Cardiac muscle cell (in vitro differentiated cells and primary cell): ENCODE measurements at places on chromosomes 1 and 21. TPM values are rescaled to one million over a fixed set of nuclear protein-coding genes. Genes with fewer than 3 reads are reported as not detected.

DNA sequence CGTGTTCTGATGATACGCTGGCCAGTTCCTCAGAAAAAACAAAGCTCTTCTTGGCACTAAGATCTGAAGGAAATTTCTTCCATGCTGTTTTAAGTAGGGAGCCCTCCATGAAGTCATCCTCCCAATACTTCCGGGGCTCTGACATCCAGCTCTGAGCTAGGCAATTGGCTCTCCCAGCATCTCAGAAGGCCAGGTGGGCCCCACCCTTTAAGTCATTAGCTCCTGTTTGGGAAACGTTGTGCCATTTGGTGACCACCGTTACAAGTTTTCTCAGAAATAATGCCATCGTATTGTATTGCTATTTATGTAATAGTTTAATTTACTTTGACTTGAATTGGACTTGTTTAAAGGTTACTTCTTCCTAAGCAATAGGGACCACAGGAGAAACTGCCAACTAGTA lies 130.3 kb upstream of the EDN2 start:
- DNase-seq: no peak

DNA sequence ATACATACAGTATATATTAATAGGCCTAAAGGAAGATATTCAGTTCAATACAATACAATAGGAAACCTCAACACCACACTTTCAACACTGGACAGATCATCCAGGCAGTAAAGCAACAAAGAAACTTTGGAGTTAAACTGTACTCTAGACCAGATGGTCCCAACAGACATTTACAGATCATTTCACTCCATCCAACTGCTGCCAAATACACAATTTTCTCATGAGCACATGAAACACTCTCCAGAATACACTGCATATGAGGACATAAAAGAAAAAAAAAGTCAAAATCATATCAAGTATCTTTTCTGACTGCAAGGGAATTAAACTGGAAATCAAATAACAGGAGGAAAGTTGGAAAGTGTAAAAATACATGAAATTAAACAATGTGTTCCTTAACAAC lies 607.5 kb upstream of the BRINP3 start:
- no peak for DNase-seq

The MCOLN3 gene
- 1.1 and 1.6 TPM in 2 replicates for polyA plus RNA-seq

The IL12RB2 gene
- 0.12 TPM in 1 of 2 replicates, not detected in the other for polyA plus RNA-seq
